ENCODE measurements at places on chromosomes 3 and 15.

DNA sequence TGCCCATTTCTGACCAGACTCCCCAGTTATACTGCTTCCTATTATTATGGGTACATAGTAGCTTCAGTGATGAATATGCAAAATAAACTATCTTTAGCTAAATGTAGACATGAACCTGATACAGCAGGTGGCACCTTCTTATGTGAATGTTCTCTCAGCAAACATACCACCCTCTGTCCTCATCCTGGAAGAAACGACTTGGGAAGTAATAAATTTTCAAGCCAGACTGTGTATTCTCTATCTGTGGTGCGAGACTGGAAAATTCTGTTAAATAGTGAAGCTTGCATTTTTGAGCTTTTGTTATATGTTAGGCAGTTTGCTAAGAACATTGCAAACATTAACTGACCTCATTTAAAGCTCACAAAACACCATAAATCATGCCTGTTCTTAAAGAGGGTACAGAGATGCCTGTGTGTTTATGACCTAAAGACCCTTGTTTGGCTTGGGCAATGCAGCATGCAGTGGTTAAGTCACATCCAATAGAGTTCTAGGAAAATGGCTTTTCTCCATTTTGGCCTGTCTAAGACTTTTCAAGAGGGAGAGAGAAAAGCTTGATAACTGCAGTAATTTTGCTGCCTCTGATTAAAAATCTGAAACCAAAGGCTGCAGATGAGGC is 287.1 kb downstream of the NEK10 start:
- DNase-seq, result no peak

DNA sequence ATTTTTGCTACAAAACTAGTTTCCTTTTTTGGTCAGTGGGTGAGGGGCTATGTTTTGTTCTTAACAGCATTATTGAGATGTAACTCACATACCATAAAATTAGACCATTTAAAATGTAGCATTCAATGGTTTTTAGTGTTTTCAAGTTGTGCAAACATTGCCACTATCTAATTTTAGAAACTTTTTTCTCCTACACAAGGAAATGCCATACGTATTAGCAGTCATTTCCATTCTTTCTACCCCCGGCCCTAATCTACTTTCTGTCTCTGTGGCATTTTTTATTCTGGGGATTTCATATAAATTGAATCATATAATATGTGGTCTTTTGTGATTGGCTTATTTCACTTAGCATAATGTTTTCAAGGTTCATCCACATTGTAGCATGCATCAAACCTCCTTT is 55.0 kb upstream of the TIPARP start:
- no peak for DNase-seq

GRCh38 chr3:187063286-187064121 is 75.8 kb downstream of the RPL39L start:
- no peak for DNase-seq

DNA sequence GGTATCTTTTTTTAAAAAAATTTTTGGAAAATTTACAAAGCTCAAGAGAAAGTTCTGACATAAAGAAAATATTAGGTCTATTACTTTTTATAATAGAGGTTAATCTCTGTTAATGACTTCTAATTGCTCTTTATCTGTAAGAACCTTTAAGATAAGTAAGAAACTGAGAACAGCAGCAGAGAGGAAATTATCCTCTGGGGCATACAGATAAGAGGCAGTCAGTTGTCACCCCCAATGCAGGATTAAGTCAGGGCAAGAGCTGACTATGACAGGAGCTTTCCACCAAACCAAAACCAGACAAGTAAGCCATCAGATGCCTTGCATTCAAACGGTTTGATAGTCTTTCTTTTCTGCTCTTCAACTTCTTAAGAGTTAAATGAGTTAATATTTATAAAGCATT is 149.0 kb downstream of the GSK3B start:
- no peak for DNase-seq

- no peak for DNase-seq
These were observed 62.5 kb upstream of the PHLDB2 start for GRCh38 chr3:111796566-111796965.

GRCh38 chr3:190281308-190282051 is 40.8 kb downstream of the CLDN1 start:
- DNase-seq, result no peak

DNA sequence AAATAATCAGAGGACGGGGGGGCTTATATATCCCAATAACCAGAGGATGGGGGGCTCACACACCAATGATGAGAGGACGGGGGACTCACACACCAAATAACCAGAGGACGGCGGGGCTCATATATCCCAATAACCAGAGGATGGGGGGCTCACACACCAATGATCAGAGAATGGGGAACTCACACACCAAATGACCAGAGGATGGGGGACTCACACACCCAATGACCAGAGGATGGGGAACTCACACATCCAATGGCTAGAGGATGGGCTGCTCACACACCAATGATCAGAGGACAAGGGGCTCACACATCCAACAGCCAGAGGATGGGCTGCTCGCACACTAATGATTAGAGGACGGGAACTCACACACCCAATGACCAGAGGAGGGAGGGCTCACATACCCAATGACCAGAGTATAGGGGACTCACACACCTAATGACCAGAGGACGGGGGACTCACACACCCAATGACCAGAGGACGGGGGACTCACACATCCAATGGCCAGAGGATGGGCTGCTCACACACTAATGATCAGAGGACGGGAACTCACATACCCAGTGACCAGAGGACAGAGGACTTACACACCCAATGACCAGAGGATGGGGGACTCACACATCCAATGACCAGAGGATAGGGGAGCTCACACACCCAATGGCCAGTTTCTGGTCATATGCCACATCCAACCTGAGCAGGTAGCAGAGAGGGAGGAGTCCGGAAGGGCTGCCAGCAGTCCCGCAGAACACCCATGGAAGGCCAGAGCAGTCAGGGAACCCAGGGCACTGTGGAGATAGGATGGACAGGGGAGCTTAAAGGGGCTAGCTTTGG is 10.6 kb downstream of the RAB6B start:
- DNase-seq, result no peak

DNA sequence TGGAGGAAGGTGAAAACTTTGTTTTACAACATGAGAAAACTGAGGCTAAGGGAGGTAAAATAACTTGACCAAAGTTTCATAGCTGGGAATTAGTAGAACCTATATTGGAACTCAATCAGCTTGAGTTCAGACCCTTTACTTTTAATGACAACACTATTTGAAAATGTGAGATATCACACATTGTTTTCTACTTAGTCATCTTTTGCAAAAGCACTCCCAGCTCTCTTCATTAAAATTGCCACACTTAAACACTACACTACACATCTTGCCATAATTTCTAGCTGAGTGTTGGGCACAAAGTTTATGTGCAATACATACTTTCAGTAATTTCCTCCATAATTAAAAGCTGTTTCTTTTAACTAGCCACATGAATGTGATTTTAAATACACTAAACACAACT is 230.4 kb upstream of the DCBLD2 start:
- no peak for DNase-seq

GRCh38 chr15:84654689-84655453 is 788 bp upstream of the WDR73 start:
- DNase-seq, result peak; percentile 89

All from NCI-H2081 (cell line).